ENCODE measurements at places on chromosomes 3 and 15.
A peak's percentile ranks its signal among the peaks of the same experiment; 100 is the strongest.

- no peak for DNase-seq
Measured at GRCh38 chr15:99677540-99678134, 55.6 kb downstream of the LYSMD4 start.

DNA sequence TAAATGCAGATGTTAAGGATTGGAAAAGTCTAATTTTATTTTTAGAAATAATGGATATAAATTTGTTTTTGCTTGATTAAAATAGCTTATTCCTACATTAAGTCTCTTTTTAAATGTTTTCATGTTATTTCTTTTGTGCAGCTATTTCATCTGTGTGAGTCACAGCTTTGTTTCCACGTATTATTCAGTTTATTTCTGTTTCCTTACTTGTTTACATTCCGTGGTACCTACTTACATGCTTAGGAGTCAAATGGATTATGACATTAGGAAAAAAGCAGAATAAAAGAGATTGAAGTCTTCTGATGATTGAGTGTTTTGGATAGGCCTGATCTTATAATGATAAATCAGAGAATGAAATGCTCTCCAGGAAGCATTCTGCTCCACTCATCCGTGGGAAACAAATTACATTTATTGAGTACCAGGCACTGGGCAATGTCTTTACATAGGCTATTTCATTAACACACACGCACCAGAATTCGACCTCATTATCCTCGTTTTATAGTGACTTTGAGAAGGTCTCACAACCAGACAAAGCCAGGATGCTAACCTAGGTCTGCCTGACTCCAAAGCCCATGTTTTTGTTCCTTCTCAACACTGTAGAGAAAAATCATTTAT is 38.1 kb upstream of the RASA2 start:
- no peak for DNase-seq

DNA sequence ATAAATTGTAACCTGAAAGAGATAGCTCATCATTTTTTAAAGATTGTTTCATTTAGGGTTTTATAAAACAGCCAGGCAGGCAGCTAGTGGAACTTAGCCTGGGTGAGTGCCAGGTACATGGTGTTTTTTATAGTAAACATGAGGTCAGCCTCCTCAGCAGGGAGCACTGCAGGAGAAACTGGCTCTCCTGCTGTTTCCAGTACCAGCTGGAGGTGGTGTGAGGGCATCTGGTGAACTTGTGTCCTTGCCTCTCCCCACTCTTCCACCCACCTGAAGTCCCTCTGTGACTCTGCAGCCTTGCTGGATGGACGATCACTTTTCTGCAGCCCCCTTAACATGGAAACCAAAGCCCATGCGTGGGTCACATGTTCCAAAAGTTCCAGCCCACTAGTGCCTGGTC is 128.4 kb downstream of the FAM174B start:
- peak; percentile 31 for DNase-seq

DNA sequence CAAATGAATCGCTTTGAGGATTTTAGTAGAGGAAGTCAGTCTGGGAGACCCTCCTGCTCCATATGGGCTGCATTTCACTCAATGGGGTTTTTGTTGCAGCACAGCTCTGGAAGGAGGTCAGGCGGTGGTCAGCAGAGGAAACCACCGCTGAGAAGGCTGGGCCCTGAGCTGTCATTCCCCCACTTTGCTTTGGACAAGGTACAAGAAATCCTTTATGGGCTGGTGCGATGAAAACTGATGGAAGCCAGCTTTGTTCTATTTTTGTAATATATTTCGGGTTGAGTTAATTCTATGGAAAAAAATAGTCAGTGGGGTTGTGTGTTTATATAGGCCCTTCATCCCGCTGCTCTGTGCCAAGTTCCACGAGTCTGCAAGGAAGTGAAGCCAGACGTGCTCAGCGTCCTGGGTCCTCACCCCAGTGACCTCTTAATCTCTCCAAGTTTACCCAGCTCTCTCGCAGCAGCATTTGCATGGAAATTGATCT is 157.1 kb upstream of the TMC3 start:
- DNase-seq: no peak

DNA sequence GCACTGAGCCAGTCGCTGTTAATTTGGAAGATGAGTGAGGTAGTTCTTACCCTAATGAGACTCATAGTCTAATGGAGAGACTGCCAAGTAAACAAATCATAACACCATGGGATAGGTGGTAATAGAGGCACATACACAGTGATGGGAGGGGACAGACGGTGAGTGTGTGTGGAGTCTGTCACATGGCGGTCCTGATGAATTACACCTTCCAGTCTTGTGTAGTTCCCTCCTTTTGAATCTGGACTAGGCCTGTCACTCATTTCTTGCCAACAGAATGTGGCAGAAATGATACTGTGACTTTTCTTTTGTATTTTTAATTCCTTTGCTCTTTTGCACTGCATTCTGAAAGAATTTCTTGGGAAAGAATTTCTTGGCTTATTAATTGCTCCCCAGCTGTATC is 78.1 kb downstream of the NR1D2 start:
- DNase-seq: peak; percentile 43

GRCh38 chr3:142987080-142987700 is 14.2 kb upstream of the U2SURP start:
- DNase-seq: no peak

DNA sequence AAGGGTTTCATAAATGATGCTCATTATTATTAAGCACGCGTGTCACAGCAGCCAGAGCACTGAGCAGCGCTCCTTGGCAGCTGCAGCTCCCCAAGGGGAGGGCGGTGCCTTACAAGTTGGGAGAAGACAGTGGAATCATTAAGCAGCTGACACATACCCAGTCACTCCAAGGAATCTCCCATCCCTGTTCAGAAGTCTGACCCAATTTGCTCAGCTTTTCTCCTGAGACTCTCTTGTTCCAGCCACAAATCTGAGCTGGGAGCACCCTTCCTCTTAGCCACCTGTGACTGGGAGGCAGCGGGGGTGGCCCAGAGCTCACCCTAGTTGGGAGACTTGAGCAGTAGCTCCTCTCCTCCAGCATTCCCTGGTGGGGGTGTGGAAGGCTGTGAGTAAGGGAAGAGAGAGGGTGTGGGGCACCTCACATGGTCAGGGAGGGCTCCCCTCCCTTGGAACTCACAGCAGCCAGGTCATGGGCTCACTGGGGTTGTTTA is 64.3 kb downstream of the DUT start:
- no peak for DNase-seq

DNA sequence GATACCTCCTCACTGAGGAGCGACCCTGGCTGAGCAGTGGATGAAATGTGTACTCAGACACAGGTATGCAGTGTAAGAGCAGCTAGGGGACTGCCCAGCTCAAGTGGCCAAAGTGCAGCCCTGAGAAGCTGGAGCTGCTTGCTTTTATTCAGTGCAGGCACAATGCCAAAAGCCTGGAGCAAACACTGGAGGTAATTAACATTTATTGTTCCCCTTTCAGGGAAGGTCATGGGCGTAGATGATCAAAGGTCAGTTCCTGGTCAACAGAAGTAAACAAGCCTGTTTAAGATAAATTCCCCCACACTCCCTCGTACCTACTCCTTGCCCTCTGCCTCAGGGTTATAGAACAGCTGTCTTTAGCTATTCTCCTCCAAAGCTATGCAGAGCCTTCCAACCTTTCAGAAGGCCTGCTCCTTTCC is 17.5 kb downstream of the PLA2G4F start:
- DNase-seq: no peak

GRCh38 chr3:22858486-22858885 is 344.6 kb upstream of the UBE2E2 start:
- no peak for DNase-seq

DNA sequence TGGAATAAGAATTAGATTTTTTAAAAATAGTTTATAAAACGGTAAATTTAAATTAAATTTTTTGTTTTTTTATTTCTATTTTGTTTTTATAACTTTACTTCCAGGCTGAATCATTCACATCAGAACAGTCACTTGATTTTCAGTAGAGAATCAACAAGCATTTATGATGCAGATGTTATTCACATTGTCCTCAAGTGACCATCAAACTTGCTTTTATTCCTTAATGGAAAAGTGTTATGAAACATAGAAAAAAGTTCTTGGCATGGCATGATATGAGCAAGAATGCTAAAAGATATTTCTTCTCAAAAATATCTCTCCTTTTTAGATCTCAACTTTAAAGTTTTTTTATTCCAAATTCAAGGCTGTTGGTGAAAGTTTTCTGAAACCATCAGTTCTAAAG is 70.9 kb upstream of the TGFBR2 start:
- DNase-seq: no peak

- DNase-seq: no peak
Measured at GRCh38 chr15:48147358-48147757, 26.6 kb downstream of the SLC24A5 start.

- DNase-seq: peak; percentile 85
Measured at GRCh38 chr3:186097663-186098451, 11.0 kb downstream of the ETV5 start.
